ENCODE measurements at places on chromosomes 13 and 19. TPM values are rescaled to one million over a fixed set of nuclear protein-coding genes. Genes with fewer than 3 reads are reported as not detected.

Gene MAST1
- 5.3 TPM for total RNA-seq

DNA sequence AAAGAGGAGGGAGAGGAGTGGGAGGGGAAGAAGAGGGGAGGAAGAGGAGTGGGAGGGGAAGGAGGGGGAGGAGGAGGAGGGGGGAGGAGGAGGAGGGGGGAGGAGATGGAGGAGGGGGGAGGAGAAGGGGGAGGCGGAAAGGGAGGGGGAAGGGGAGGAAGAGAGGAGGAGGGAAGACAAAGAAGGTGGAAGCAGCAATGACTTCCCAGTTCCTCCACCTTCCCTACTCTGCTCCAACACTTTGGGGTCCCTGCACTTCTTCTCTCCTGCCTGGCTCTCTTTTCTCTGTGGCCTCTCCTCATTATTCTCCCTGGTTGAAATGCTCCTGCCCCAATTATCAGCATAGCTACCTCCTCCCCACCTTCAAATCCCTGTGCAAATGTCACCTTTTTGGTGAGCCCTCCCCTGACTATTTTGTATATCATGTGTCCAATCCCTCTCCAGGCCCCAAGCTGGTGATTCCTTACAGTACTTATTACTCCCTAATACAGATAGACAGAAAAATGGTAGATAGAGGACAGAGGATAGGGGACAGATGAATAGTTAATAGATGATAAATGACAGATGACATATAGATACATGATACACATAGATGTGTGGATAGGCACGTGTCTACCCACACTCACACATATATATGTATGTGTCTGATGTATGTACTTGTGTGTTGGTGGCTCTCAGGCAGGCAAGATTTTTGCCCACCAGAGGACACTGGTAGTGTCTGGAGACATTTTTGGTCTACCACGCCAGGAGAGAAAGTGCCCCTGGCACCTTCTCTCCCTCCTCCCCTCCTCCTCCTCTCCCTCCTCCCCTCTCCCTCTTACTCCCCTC is 25.2 kb downstream of the NLRP9 start:
- H3K36me3 ChIP-seq = peaks cover 6% of the 10 kb centered on the region
- no peak overlapping the region for H3K27ac ChIP-seq
- H3K4me3 ChIP-seq = no peak overlapping the region
- H3K27me3 ChIP-seq = no peaks in the 10 kb centered on the region
- no peaks in the 10 kb centered on the region for H3K4me1 ChIP-seq

DNA sequence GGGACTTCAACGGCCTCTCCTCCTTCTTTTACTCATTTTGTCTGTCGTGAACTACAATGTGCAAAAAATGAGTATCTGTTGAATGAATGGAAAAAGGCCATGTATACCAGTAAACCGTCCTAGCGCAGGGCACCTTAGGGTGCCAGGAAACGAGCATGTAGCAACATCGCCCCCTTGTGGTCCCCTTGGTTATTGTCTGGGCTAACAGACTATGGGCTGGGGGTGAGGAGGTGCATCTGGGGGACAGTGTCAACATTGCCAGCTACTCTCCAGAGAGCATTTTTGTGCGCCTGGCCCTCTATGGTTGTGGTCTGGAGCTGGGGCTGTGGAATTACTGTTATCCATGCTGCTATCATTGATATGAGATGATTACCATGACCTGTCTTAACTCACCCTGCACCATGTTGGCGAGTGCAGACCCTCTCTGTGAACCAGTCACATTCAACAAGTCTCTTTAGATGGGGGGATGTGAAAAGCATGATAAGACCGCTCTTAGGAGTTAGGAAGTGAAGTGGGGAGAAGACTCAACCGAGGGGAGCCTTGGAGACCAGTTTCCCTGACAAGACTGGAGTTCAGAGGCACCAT is 22.8 kb upstream of the SIGLEC11 start:
- DNase-seq = peak; percentile 28
- H3K27ac ChIP-seq = no peak overlapping the region
- no peaks in the 10 kb centered on the region for H3K4me1 ChIP-seq
- peaks cover 6% of the 10 kb centered on the region for H3K36me3 ChIP-seq

DNA sequence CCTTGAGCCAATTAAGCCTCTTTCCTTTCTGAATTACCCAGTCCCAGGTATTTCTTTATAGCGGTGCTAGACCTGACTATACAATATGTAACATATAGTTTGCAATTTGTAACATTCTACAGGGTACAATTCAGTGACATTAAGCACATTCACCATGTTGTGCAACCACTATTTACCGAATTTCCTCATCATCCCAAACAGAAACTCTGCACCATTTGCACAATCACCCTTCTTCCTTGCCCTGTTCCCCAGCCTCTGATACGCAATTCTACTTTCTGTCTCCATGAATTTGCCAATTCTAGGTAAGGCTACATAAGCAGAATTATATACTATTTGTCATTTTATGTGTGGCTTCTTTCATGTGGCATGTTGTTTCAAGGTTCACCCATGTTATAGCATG is 13.7 kb upstream of the SIGLEC10 start:
- H3K36me3 ChIP-seq = no peaks in the 10 kb centered on the region
- DNase-seq = no peak
- no peak overlapping the region for H3K4me3 ChIP-seq

- no peak overlapping the region for H3K4me3 ChIP-seq
- H3K36me3 ChIP-seq = no peaks in the 10 kb centered on the region
Observed at GRCh38 chr13:25702386-25702785, 330.6 kb downstream of the ATP8A2 start.

DNA sequence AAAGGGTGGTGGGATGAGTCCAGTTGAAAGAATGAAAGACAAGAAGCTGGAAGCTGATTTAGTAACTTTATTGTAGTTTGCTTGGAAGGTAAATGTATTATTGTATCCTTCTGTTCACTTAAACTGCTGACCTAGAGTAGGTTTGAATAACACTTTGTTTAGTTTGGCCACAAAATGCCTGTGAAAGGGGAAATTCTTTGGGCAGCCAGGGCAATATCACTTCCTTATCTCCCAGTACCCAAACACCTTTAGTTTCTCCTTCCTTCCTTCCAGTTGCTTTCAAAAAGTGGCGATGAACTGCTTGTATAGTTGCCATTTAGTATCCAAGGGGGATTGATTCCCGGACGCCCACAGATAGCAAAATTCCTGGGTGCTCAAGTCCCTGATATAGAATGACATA is 120.1 kb downstream of the PAN3 start:
- peak overlapping the region; percentile 68 for H3K27ac ChIP-seq
- H3K4me3 ChIP-seq = no peak overlapping the region
- peaks cover 10% of the 10 kb centered on the region for H3K4me1 ChIP-seq
- no peak for DNase-seq

DNA sequence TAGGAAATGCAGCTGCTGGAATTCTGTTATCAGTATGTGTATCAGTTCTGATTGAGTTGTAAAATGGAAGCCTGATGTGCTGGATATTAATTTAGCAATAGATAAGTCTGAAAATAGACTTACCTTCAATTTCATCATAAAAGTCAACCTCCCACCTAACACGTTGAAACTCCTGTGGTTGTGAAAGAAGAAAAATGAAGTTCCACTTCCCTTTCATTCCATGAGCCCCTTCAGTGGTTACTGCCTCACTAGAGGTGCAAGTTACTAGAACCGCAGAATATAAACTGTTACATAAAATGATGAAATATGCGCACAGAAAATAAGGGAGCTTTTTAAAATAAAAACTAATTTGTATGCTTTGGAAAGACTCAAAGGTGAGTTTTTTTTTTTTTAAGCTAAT is 249.2 kb downstream of the SHISA2 start:
- H3K36me3 ChIP-seq = no peaks in the 10 kb centered on the region
- peaks cover 35% of the 10 kb centered on the region for H3K27me3 ChIP-seq
- H3K4me1 ChIP-seq = no peaks in the 10 kb centered on the region
- no peak overlapping the region for H3K4me3 ChIP-seq
- DNase-seq = no peak

DNA sequence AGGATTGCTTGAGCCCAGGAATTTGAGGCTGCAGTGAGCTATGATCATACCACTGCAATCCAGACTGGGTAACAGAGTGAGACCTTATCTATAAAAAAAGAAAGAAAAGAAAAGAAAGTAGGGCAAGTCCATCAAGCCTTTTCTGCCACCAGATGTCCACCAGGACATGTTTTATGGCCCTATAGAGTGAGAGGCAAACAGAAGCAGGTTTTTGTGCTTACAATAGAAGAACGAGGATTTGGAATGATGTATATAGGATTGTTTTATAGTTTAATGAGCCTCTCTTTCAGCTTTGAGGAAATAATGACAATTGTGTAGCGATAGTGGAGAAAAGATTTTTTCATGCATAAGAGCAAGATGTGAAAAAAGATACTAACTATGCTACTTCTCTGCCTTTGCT is 480.5 kb downstream of the KLF12 start:
- H3K4me1 ChIP-seq = no peaks in the 10 kb centered on the region
- H3K27me3 ChIP-seq = no peaks in the 10 kb centered on the region
- H3K4me3 ChIP-seq = no peak overlapping the region
- H3K36me3 ChIP-seq = no peaks in the 10 kb centered on the region
- H3K27ac ChIP-seq = no peak overlapping the region

DNA sequence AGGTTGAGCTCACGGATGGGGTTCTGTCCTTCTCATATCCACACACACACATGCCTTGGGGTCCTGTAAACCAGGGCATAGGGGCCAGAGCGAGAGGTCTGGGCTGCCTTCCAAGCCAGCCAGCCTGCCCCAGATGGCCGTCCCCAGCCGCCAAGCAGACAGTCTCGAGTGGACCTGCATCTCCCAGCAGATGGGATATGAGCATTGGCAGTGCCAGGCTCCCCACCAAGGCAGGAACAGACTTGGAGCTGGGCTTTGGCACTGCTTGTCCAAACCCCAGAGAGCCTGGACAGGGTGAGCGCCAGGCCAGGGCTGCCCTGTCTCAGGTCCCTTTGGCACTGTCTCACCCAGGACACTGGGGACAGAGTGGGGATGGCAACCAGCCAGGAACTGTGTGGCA is 130.4 kb downstream of the DPF1 start:
- H3K36me3 ChIP-seq = peaks cover 22% of the 10 kb centered on the region

Gene ZNF208
- total RNA-seq = not detected

- DNase-seq = no peak
- H3K4me1 ChIP-seq = no peaks in the 10 kb centered on the region
- peaks cover 42% of the 10 kb centered on the region for H3K27me3 ChIP-seq
- H3K27ac ChIP-seq = no peak overlapping the region
Observed at GRCh38 chr13:112248406-112248760, 127.8 kb upstream of the SPACA7 start.

Gene NLRP4
- total RNA-seq = not detected

DNA sequence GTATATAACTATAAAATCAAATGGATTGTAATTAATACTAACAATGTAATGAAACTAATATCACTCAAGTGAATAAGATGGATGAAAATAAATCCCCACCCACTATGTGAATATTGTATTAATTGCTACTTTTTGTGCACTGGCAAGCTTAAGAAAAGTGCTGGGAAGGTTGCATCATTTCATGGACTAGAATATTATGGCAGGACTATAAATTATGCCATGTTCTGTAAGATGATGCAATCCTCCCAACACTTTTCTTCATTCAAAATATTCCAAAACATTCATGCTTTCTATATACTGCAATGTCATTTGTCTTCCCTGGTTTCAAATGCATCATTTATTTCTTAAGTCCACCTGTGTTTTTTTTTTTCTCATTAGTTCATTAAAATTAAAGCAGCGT is 457.6 kb upstream of the GPC6 start:
- no peak overlapping the region for H3K4me3 ChIP-seq
- peaks cover 2% of the 10 kb centered on the region for H3K27me3 ChIP-seq
- no peaks in the 10 kb centered on the region for H3K36me3 ChIP-seq
- no peak for DNase-seq
- no peak overlapping the region for H3K27ac ChIP-seq
- H3K4me1 ChIP-seq = no peaks in the 10 kb centered on the region

GRCh38 chr19:49888510-49888824 is 8.2 kb downstream of the IL4I1 start:
- H3K4me1 ChIP-seq = peaks cover 1% of the 10 kb centered on the region
- DNase-seq = no peak
- H3K27me3 ChIP-seq = peaks cover 30% of the 10 kb centered on the region
- no peak overlapping the region for H3K4me3 ChIP-seq
- no peak overlapping the region for H3K27ac ChIP-seq
- H3K36me3 ChIP-seq = peaks cover 14% of the 10 kb centered on the region

Gene KLK12
- 0.44 TPM for total RNA-seq

GRCh38 chr19:57818378-57818777 is 3.7 kb upstream of the ZNF552 start:
- peaks cover 9% of the 10 kb centered on the region for H3K36me3 ChIP-seq
- peak overlapping the region; percentile 91 for H3K27ac ChIP-seq
- peak overlapping the region; percentile 94 for H3K4me3 ChIP-seq
- no peak for DNase-seq
- H3K4me1 ChIP-seq = peaks cover 72% of the 10 kb centered on the region
- no peaks in the 10 kb centered on the region for H3K27me3 ChIP-seq

Gene OR7C1
- not detected for total RNA-seq

Gene ZNF665
- 8.5 TPM for total RNA-seq

Gene SBSN
- 0.24 TPM for total RNA-seq

Gene CDC34
- total RNA-seq = 96.9 TPM

Gene NLRP9
- total RNA-seq = not detected

- H3K36me3 ChIP-seq = peaks cover 25% of the 10 kb centered on the region
- no peak overlapping the region for H3K4me3 ChIP-seq
- no peak overlapping the region for H3K27ac ChIP-seq
Observed at GRCh38 chr13:113465300-113465699, 12.0 kb upstream of the ADPRHL1 start.

Gene FARP1
- total RNA-seq = 278 TPM

All from progenitor cell of endocrine pancreas (in vitro differentiated cells).